ENCODE measurements at places on chromosomes 5 and 9. TPM values are rescaled to one million over a fixed set of nuclear protein-coding genes. Genes with fewer than 3 reads are reported as not detected.

DNA sequence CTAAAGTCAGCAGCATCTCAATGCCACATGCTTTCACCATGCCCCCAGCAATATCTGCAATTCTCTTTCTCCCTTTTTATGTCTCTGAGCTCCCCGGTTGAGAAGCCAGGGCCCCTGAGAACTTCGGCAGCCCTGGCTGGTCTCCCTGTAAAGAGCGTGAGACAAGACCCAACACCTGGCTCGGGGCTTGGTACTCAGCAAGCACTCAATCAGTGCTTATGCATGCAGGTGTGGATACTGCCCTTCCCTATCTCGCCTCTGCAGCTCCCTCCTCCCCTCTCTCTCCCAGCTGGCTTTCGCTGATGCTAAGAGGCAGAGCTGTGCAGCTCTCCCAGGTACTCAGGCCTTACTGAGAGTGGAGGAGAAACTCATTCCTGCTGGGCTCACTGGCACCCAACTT lies 41.7 kb upstream of the AKNA start:
- no peak overlapping the region for H3K27ac ChIP-seq
- no peak overlapping the region for H3K4me3 ChIP-seq
- DNase-seq = peak; percentile 26
- no peaks in the 10 kb centered on the region for H3K4me1 ChIP-seq
- H3K27me3 ChIP-seq = no peaks in the 10 kb centered on the region

DNA sequence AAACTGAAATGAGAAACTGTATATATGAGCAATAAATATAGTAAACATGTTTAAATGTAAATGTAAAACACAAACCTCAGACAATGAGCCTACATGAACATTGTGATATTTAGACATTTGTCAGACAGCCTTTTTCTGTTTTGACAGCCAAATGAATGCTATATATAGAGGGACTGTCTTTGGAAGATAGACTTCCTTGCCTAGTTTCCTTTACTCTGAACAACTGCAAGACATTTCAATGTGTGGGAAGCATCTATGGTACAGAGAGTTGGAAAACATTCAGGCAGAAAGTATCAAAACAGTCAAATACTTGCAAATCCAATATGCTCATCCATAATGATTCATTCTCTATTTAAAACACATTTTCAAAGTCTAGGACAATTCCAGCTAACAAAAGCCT lies 31.7 kb upstream of the TUSC1 start:
- H3K27me3 ChIP-seq = no peaks in the 10 kb centered on the region
- no peaks in the 10 kb centered on the region for H3K36me3 ChIP-seq
- DNase-seq = no peak
- no peak overlapping the region for H3K27ac ChIP-seq

DNA sequence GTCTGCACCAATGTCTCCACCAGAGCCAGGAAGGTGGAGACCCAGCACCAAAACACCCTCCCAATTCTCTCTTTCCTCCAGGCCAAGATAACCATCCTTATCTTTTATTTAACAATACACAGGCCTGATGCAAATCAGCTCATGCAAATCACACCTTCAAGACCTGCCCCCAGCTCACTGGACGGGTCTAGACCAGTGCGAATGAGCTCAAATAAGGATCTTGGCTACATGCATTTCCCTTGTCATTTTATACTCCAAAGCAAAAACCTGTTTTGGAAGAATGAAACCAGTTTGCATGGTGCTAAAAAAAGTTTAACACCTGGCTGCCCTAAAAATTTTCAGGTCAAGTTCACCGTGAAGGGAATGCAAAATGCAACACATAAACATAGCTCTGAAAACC lies 31.9 kb upstream of the DAPK1 start:
- H3K36me3 ChIP-seq = no peaks in the 10 kb centered on the region
- DNase-seq = no peak
- 0 out of 2 replicates have a peak, but pooled peaks cover 4% of the 10 kb centered on the region for H3K4me1 ChIP-seq
- H3K4me3 ChIP-seq = no peak overlapping the region

DNA sequence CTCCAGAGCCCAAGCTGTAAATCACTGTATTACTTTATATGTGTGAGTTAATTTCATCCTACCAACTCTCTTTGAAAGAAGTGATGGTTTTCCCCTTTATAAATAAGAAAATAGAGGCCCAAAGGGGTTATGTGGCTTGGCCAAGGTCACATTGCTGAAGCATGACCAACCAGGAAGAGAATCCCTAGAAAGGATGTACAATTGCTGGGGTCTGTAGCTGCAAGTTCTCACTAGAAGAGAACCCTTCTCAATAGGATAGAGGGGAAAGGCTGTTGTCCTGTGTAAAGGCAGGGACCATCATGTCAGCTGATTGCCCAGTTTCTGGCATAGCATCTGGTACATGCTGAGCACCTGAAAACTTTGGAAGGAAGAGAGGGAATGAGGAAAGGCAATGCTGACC lies 39.0 kb upstream of the FAT2 start:
- H3K27me3 ChIP-seq = no peaks in the 10 kb centered on the region
- H3K4me3 ChIP-seq = no peak overlapping the region
- H3K4me1 ChIP-seq = no peaks in the 10 kb centered on the region
- no peaks in the 10 kb centered on the region for H3K36me3 ChIP-seq

DNA sequence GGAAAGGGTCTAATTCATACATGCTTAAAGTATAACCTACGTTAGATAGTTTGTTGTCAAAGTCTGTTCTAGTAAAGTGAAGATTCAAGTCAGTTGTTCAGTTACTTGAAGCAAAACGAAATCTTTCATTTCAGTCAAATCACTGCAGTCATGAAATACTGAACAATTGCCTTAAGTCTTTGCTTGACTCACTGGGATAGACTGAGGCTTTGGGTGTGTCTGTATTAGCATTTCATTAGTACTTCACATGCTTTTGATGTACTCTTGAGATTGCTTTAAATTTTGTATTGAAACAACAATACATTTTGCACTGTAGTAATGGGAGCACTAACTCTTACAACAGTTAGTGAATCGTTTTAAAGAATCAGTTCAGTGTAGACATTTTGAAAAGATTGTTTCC lies 4.0 kb upstream of the CMYA5 start:
- H3K27ac ChIP-seq = no peak overlapping the region
- H3K36me3 ChIP-seq = peaks cover 3% of the 10 kb centered on the region
- DNase-seq = no peak
- no peak overlapping the region for H3K4me3 ChIP-seq
- H3K27me3 ChIP-seq = no peaks in the 10 kb centered on the region
- no peaks in the 10 kb centered on the region for H3K4me1 ChIP-seq

DNA sequence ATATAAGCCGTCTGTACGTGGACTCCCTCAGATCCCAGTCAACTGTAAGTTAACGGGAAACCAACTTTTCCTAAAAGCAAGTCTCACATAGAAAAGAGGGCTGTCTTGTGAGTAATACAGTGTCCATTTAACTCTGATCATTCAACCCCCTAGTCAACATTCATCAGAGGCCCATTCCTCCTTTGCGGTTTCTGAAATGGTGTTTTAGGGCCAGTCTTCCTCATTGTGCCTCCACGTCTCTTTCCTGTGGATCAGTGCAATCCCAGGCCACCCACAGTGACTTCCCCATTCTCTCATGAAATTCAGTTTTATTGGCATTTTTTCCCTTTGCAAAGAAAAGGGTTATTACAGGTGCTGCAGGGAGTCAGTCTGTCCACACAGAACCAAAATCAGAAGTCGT lies 261.8 kb downstream of the NR3C1 start:
- H3K27ac ChIP-seq = no peak overlapping the region
- DNase-seq = no peak
- no peaks in the 10 kb centered on the region for H3K36me3 ChIP-seq
- peaks cover 21% of the 10 kb centered on the region for H3K4me1 ChIP-seq
- H3K4me3 ChIP-seq = no peak overlapping the region

- no peaks in the 10 kb centered on the region for H3K27me3 ChIP-seq
- H3K4me1 ChIP-seq = no peaks in the 10 kb centered on the region
- no peak overlapping the region for H3K27ac ChIP-seq
- H3K4me3 ChIP-seq = no peak overlapping the region
- H3K36me3 ChIP-seq = no peaks in the 10 kb centered on the region
Measured at GRCh38 chr9:121230256-121230655, 28.6 kb upstream of the RAB14 start.

DNA sequence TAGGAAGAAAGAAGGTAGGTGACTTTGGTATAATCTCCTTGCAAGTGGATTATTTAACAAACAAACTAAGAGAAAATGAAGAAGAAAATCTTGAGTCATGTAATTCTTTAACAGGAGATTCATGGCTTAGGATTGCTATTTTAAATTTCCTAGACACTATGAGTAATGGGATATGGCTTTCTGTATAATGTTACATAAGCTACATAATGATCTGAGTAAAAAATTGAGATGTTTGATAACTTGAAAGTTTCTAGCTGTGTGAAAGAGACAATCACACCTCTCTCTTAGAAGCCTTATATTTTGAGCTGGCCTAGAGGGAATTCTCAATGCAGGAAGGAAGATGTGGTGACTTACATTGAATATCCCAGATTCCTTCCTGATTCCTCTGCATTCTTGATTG lies 92.5 kb downstream of the CDH9 start:
- no peak for DNase-seq
- no peaks in the 10 kb centered on the region for H3K27me3 ChIP-seq
- no peaks in the 10 kb centered on the region for H3K36me3 ChIP-seq
- H3K4me3 ChIP-seq = no peak overlapping the region
- H3K27ac ChIP-seq = no peak overlapping the region

- no peak overlapping the region for H3K4me3 ChIP-seq
- H3K36me3 ChIP-seq = no peaks in the 10 kb centered on the region
- H3K4me1 ChIP-seq = no peaks in the 10 kb centered on the region
Measured at GRCh38 chr9:5917888-5918287, 27.2 kb downstream of the MLANA start.

DNA sequence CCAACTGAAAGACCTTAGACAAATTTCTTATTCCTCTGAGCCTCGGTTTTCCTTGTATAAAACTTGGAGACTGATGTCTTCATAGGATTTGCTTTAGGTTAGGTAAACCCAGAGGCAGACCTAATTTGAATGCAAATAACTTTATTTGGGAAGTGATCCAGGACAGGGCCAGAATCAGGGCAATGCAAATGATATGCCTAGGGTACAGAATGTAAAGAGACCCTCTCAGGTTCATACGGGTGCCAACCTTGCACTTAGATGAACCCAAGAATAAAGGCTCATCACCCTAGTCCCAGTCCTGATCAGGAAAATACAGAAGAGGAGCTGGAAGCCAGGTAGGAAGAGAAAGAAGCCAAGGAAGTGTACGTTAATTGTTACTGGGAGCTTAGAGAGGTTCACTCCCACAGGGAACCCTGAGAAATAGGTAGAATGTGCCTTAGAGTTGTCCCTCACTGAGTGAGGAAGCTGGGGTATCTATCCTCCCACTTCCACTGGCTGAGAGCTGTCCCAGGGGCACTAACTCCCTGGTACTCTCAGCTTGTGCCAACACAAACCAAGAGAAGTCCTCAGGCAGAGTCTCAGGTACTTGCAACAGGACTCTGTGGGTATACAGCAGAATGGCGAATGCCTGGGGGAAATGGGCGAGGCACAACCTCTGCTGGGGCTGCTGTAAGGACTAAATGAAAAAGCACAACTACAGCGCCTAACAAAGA lies 3.1 kb upstream of the HK3 start:
- H3K4me1 ChIP-seq = no peaks in the 10 kb centered on the region
- H3K36me3 ChIP-seq = peaks cover 9% of the 10 kb centered on the region
- no peak for DNase-seq
- no peak overlapping the region for H3K27ac ChIP-seq

- no peaks in the 10 kb centered on the region for H3K36me3 ChIP-seq
- H3K27me3 ChIP-seq = no peaks in the 10 kb centered on the region
- H3K4me1 ChIP-seq = no peaks in the 10 kb centered on the region
- no peak overlapping the region for H3K27ac ChIP-seq
Measured at GRCh38 chr9:25442526-25442925, 235.7 kb downstream of the TUSC1 start.

- no peak for DNase-seq
- H3K36me3 ChIP-seq = peaks cover 1% of the 10 kb centered on the region
- no peaks in the 10 kb centered on the region for H3K4me1 ChIP-seq
- H3K27ac ChIP-seq = no peak overlapping the region
- no peaks in the 10 kb centered on the region for H3K27me3 ChIP-seq
Measured at GRCh38 chr5:171989946-171990712, 16.3 kb downstream of the FBXW11 start.

GRCh38 chr9:116452634-116453033 lies 234.5 kb upstream of the TRIM32 start:
- no peak for DNase-seq
- no peak overlapping the region for H3K4me3 ChIP-seq
- no peaks in the 10 kb centered on the region for H3K27me3 ChIP-seq

GRCh38 chr9:134476272-134476941 lies 150.2 kb downstream of the RXRA start:
- H3K4me1 ChIP-seq = no peaks in the 10 kb centered on the region
- no peak overlapping the region for H3K27ac ChIP-seq
- no peaks in the 10 kb centered on the region for H3K36me3 ChIP-seq
- H3K27me3 ChIP-seq = no peaks in the 10 kb centered on the region

DNA sequence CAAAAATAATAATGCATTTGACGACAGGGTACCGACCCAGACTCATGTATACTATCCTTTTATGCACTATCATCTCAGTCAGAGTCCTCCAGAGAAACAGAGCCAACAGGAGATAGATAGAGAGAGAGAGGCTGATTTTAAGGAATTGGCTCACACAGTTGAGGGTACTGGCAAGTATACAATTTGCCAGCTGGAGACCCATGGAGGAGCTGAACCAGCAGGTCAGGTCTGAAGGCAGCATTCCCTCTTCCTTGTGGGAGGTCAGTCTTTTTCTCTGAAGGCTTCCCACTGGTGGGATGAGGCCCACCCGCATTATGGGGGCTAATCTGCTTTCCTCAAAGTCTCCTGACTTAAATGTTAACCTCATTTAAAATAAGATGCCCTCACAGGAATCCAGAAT lies 17.3 kb upstream of the MED10 start:
- no peak overlapping the region for H3K4me3 ChIP-seq
- DNase-seq = no peak
- no peaks in the 10 kb centered on the region for H3K27me3 ChIP-seq
- no peaks in the 10 kb centered on the region for H3K36me3 ChIP-seq
- no peaks in the 10 kb centered on the region for H3K4me1 ChIP-seq

GRCh38 chr5:59732301-59732700 lies 161.2 kb downstream of the PDE4D start:
- no peak overlapping the region for H3K4me3 ChIP-seq
- no peak overlapping the region for H3K27ac ChIP-seq
- H3K36me3 ChIP-seq = no peaks in the 10 kb centered on the region
- no peak for DNase-seq

GRCh38 chr5:129601576-129601975 lies 141.5 kb downstream of the ADAMTS19 start:
- no peak overlapping the region for H3K4me3 ChIP-seq
- no peaks in the 10 kb centered on the region for H3K36me3 ChIP-seq
- no peak overlapping the region for H3K27ac ChIP-seq

The ARHGEF39 gene
- 32.8 TPM for total RNA-seq

The ENTREP1 gene
- not detected for total RNA-seq

The PCDHGB6 gene
- 2.5 TPM for total RNA-seq

The SLC34A1 gene
- total RNA-seq = not detected

The HMMR gene
- 61.1 TPM for total RNA-seq

The LCN15 gene
- not detected for total RNA-seq

The TMEM174 gene
- total RNA-seq = not detected

The VCAN gene
- 34.1 TPM for total RNA-seq

The FOXD4L4 gene
- 0.26 TPM for total RNA-seq

The C9orf50 gene
- not detected for total RNA-seq

The DOK3 gene
- 10.1 TPM for total RNA-seq

The CORO2A gene
- total RNA-seq = 18.9 TPM

The PAEP gene
- total RNA-seq = not detected

The BNC2 gene
- 0.12 TPM for total RNA-seq
